ENCODE measurements at places on chromosomes 2 and 18. TPM values are rescaled to one million over a fixed set of nuclear protein-coding genes. Genes with fewer than 3 reads are reported as not detected.

Gene C2orf81
- total RNA-seq = 1.2 TPM

GRCh38 chr2:175855236-175855635 is 146.8 kb downstream of the LNPK start:
- no peak overlapping the region for H3K27ac ChIP-seq
- H3K4me1 ChIP-seq = peaks cover 13% of the 10 kb centered on the region
- no peak for DNase-seq

- H3K4me1 ChIP-seq = no peaks in the 10 kb centered on the region
- H3K27ac ChIP-seq = no peak overlapping the region
- H3K4me3 ChIP-seq = no peak overlapping the region
- no peak for DNase-seq
These were observed 59.0 kb upstream of the ZNF396 start for GRCh38 chr18:35436076-35436649.

Gene THADA
- total RNA-seq = 21.0 TPM

Gene PAX8
- total RNA-seq = 3.7 TPM

GRCh38 chr2:61536180-61536571 is 2.0 kb downstream of the XPO1 start:
- peak overlapping the region; percentile 99 for H3K27ac ChIP-seq
- H3K27me3 ChIP-seq = no peaks in the 10 kb centered on the region
- DNase-seq = no peak
- H3K36me3 ChIP-seq = peaks cover 8% of the 10 kb centered on the region
- peaks cover 9% of the 10 kb centered on the region for H3K4me1 ChIP-seq
- peak overlapping the region; percentile 90 for H3K4me3 ChIP-seq

- no peaks in the 10 kb centered on the region for H3K36me3 ChIP-seq
- no peak overlapping the region for H3K4me3 ChIP-seq
- H3K4me1 ChIP-seq = no peaks in the 10 kb centered on the region
- DNase-seq = no peak
- no peaks in the 10 kb centered on the region for H3K27me3 ChIP-seq
These were observed 44.2 kb upstream of the MFF start for GRCh38 chr2:227280895-227281294.

Gene CABYR
- 9.1 TPM for total RNA-seq

Gene ELOA2
- not detected for total RNA-seq

GRCh38 chr2:172234716-172235691 is 132.3 kb upstream of the DLX2 start:
- H3K4me3 ChIP-seq = peak overlapping the region; percentile 61
- H3K27me3 ChIP-seq = peaks cover 5% of the 10 kb centered on the region

DNA sequence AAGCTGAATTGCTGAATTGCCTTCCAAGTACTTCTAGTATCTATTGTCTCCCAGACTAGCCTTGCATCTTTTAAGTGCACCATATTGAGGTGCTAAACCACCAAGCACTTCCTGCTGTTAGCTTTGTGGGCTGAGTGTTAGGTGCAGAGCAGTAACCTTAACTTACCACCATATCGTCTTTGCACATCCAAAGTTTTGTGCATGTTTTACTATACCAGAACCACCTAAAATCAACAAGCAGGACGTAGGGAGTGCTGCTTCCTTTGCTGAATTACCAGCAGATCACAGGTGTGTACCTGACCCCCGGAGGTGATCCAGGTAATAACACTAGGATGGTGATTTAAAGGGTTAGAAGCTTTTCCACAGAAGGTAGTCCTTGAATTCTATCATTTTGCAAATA is 359.9 kb upstream of the HNRNPA3 start:
- H3K36me3 ChIP-seq = no peaks in the 10 kb centered on the region
- DNase-seq = no peak
- no peaks in the 10 kb centered on the region for H3K27me3 ChIP-seq
- no peak overlapping the region for H3K4me3 ChIP-seq
- no peaks in the 10 kb centered on the region for H3K4me1 ChIP-seq

Gene HES6
- 22.3 TPM for total RNA-seq

Gene C2orf78
- total RNA-seq = not detected

GRCh38 chr2:225678792-225679191 is 279.3 kb downstream of the NYAP2 start:
- no peaks in the 10 kb centered on the region for H3K27me3 ChIP-seq
- no peaks in the 10 kb centered on the region for H3K36me3 ChIP-seq
- no peaks in the 10 kb centered on the region for H3K4me1 ChIP-seq
- H3K27ac ChIP-seq = no peak overlapping the region
- DNase-seq = no peak

Gene NEB
- 8.5 TPM for total RNA-seq

GRCh38 chr2:159133797-159134196 is 152.7 kb downstream of the WDSUB1 start:
- H3K27ac ChIP-seq = no peak overlapping the region
- no peak for DNase-seq
- peaks cover 25% of the 10 kb centered on the region for H3K4me1 ChIP-seq

DNA sequence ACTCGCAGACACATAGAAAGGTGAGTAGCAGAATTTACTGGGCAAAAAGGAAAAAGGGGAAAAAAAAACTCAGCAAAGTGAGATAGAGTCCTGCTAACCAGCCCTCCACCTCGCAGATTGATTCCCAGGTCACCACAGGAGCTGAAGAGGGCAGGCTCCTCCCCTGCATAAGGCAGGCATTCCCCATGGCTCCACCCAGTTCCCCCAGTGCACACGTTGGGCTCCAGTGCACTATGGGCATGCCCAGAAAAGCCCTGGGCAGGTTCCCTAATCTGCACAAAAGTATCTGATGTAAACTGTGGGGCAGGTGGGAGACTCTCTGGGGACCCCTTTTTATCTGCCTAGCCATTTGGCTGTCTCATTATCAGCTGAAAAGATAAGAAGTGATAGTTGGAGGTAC is 461.2 kb upstream of the TMEFF2 start:
- H3K27ac ChIP-seq = no peak overlapping the region
- no peaks in the 10 kb centered on the region for H3K4me1 ChIP-seq
- H3K27me3 ChIP-seq = no peaks in the 10 kb centered on the region
- DNase-seq = no peak
- no peaks in the 10 kb centered on the region for H3K36me3 ChIP-seq

- H3K36me3 ChIP-seq = no peaks in the 10 kb centered on the region
- H3K27ac ChIP-seq = no peak overlapping the region
- DNase-seq = no peak
- H3K27me3 ChIP-seq = no peaks in the 10 kb centered on the region
These were observed 45.1 kb downstream of the SCN1A start for GRCh38 chr2:166082736-166083135.

DNA sequence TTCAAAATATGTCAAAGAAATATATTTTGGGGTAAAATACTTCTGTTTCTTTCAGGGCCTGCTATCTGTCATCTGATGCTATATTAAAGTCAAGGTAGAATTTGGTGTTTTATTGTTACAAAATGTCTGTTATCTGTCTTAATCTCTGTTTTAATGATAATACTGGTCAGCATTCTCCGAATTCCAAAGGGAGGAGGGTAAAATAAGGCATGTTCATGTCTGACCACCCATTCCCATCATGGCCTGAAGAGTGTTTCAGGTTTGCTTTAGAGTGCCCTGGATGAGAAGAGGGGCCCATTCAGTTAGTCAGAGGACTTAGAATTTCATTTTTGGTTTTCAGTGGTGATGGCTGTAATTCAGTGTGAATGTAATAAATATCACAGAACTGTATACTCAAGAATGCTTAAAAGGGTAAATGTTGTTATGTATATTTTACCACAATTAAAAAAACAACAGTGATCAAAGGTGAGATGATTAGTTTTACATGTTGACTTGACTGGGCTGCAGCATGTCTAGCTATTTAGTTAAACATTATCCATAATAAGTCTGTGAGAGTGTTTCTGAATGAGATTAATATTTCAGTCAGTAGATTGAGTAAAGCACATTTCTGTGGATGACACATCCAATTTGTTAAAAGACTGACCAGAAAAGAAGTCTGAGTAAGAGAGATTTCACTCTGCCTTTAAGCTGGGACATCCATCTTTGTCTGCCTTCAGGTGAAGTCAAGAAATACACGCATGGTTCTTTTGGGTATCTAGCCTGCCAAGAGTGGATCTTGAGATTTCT is 467.9 kb upstream of the SYT4 start:
- no peak overlapping the region for H3K27ac ChIP-seq
- H3K27me3 ChIP-seq = no peaks in the 10 kb centered on the region
- no peaks in the 10 kb centered on the region for H3K36me3 ChIP-seq
- no peak for DNase-seq

DNA sequence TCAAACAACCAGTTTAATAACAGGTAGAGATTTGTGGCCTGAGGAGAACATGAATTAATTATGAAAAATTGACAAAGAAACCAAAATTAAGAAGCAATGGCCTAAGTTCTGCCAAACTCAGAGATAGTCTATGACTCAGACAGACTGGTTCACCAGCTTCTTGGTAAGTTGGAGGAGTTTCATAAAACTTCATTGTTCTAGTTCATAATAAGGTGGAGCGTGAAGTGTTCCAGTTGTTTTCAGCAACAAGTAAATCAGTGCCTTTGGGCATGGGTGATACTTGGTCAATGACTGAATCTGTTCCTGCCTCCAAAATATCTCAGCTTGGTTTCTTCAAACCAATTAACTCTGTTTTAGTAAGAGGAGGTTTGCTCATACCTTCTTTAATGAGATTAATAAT is 40.0 kb downstream of the SLC40A1 start:
- no peak overlapping the region for H3K4me3 ChIP-seq
- H3K36me3 ChIP-seq = no peaks in the 10 kb centered on the region
- no peak for DNase-seq
- H3K4me1 ChIP-seq = peaks cover 3% of the 10 kb centered on the region
- H3K27ac ChIP-seq = no peak overlapping the region
- H3K27me3 ChIP-seq = no peaks in the 10 kb centered on the region

DNA sequence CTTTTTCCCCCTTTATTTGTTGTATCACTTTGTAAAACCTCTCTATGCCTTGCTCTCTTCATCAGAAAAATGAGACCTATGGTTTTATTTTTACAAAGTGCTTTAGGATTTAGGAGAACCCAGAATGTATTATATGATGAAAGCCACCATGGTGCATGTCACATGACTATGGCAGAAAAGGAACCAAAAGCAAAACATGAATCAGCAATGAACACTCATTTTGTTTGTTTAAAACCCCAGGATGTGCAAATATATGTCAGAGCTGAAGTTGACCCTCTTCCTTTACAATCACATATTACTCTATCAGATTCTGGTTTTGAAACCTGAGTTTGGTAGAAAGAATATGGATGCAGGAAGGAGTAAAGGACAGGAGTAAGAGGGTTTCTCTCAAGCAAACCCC is 70.0 kb downstream of the FIGN start:
- no peaks in the 10 kb centered on the region for H3K27me3 ChIP-seq
- no peak overlapping the region for H3K4me3 ChIP-seq

- no peaks in the 10 kb centered on the region for H3K4me1 ChIP-seq
- no peak for DNase-seq
- H3K4me3 ChIP-seq = no peak overlapping the region
- no peak overlapping the region for H3K27ac ChIP-seq
- H3K27me3 ChIP-seq = no peaks in the 10 kb centered on the region
These were observed 23.8 kb downstream of the FBXO41 start for GRCh38 chr2:73260338-73260984.

Gene REG3A
- not detected for total RNA-seq
